ENCODE measurements at places on chromosomes 1 and 21. TPM values are rescaled to one million over a fixed set of nuclear protein-coding genes. Genes with fewer than 3 reads are reported as not detected.

DNA sequence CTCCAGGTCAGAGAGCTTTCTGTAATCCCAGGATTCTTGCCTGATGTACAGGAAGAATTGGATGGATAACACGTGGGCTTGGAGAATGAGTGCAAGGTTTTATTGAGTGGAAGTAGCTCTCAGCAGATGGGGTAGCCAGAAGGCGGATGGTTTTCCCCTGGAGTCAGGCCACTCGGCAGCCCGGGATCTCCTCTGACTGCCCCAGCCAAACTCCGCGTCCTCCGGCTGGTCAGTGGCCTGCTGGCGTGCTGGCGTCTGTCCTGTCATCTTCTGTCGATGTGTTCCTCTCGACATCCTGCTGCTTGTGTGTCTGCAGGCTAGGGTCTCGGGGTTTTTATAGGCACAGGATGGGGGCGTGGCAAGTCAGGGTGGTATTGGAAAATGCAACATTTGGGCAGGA is 27.4 kb upstream of the GJA9 start:
- DNase-seq, result no peak

GRCh38 chr1:228141226-228142044 is 1.4 kb downstream of the GUK1 start:
- no peak for DNase-seq

The AMY1B gene
- not detected for total RNA-seq

The GBP4 gene
- total RNA-seq, result 6.4 TPM

GRCh38 chr1:210743038-210743437 is 390.9 kb downstream of the KCNH1 start:
- DNase-seq, result no peak

DNA sequence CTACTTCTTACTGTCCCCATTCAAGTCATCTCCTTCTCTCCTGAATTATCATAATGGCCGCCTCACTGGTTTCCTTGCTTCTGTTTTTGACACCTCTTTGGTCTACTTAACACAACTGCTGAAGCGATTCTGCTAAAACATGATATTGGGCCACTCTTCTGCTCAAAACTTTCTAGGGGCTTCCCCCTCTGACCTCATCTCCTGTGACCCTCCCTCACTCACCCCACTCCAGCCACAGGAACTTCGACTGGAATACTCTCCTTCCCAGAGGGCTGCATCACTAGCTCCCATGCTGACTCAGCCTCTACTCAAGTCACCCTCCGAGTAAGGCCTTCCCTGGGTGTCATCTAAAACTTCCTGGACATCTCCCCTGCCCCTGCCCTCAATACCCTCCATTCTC is 35.7 kb downstream of the NRIP1 start:
- no peak for DNase-seq

The SPRR2E gene
- total RNA-seq, result not detected

The TRIM67 gene
- 0.24 TPM for total RNA-seq

The ENAH gene
- total RNA-seq, result 195 TPM

The ADAMTSL4 gene
- total RNA-seq, result 28.9 TPM

DNA sequence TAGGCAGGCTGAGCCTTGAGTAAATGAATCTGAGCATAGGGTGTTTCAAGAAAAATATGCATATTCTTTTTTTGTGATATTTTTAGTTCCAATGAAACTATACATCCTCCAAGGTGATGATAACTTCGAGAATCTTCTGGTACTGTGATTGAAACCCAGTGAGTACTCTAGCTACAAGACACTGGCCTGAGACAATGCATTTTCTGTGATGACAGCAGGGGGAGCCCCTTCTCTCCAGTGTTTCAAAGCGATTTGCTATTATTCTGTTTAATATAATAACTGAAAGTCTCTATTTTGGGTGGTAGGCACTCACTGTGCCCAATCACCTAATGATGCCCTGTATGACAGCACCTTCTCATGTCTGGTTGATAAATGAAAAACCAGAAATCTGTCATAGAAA is 12.1 kb downstream of the IRF2BP2 start:
- DNase-seq, result no peak

DNA sequence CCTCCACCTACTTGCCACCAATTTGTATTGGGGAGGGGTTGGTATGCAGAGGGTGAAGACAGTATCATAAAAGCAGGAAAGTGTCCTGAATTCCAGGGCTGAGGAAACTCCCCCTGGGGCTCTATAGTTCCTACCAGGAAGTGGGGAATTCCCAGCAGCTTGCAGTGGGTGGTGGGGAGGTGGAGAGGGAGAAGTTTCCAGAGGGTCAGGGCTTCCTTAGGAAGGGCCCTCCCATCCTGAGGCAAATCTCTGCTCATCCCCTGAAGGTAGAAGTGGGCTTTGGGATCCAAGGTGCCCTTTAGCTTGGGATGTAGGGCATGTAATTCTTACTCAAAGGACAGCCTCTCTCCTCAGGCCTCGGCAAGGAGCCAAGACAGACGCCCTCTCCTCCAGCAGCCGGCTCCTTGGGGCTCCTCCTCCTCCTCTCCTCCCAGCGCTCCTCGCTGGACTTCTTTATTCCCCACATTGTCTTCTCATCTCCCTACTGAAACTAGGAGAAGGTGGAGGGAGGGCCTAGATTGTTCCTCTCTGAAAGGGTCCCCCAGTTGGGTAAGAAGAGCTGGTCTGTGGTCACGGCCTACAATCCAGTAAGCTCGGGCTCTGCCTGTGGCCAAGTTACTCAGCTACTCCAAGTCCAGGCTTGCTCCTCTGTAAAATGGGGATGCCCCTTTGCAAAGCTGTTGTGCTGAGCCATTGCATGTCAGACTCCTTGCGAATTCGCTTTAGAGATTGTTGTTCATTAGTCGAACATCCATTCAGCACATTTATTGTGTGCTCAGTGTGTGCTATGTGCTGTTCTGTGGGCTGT is 17.9 kb upstream of the CSF1 start:
- DNase-seq, result no peak

DNA sequence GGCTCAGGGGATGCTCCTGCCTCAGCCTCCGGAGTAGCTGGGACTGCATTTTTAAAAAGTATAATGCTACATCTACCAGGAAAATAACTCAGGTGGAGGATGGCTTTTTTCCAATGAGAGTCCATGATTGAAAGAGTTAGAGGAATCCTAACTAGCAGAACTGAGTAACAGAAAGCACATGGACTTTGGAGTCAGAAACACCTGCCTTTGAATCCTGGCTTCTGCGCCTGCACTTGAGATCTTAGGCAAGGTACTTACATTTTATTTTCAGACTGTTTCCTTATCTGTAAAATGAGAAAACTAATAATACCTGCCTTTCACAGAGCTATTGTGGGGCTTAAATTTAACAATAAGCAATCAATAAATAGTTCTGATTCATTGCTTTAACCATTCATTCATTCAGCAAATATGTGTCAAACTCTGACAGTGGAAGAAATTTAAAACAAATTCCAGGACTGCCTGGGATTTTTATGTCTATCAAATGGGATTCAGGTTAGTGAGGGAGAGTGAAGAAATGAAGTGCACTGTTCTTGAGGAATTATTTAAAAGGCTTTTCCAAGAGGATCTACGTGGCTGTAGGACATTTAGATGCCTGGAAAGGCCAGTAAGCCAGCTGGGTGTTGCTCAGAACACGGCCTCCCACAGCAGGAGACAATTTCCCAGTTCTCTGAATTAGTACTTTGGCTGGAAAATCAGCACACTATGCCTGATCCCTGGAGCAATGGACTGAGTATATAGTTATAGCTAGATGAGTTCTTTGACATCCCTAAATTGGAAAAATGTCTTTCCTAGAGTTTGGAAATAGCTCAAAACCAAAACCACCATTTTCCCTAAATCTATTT is 12.8 kb upstream of the LBR start:
- DNase-seq, result no peak

DNA sequence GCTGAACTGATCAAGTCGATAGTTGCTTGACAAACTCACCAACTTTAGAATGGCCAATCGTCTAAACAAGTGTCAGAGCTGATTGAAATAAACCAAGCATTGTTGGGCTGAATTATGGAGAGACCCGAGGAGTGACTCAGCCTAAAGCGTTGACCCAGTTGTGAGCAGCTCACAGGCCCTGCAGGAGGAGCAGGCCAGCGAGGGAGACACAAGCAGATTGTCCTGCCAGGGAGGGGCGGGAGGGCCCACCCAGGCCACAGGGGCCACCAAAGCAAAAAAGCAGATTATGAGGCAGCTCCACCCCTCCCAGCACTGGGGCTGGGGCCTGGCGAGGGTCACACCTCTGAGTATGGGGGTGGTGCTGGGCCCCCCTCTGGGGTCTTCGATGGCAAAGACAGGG is 10.1 kb upstream of the MATN1 start:
- no peak for DNase-seq

GRCh38 chr1:173117761-173118160 is 67.0 kb upstream of the TNFSF18 start:
- DNase-seq, result no peak

DNA sequence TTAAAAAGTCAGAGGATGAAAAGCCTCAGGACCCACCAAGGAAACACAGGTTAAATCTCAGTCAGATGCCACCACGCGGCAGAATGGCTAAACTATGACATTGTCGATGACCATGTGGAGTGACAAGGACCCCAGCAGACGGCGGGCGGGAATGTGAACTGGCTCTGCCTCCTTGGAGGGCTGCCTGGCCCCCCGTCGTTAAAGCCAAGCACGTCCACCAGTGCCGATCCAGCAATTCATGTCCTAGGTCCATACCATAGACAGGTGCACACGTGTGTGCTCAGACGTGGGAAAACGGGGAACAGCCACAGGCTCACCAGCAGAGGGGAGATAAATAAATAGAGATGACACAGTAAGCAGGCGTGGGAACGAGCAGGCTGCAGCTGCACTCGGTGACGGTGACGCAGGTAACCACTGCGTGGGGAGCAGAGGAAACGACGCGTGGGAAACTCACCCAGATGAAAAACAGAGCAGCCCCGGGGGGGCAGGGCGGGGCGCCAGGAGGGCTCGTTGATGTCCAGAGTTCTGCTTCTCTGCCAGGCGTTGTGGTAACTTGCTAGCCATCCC is 28.3 kb upstream of the PCBP3 start:
- no peak for DNase-seq

- no peak for DNase-seq
Observed at GRCh38 chr1:231032963-231033362, 7.1 kb downstream of the FAM89A start.

The HAO2 gene
- not detected for total RNA-seq

DNA sequence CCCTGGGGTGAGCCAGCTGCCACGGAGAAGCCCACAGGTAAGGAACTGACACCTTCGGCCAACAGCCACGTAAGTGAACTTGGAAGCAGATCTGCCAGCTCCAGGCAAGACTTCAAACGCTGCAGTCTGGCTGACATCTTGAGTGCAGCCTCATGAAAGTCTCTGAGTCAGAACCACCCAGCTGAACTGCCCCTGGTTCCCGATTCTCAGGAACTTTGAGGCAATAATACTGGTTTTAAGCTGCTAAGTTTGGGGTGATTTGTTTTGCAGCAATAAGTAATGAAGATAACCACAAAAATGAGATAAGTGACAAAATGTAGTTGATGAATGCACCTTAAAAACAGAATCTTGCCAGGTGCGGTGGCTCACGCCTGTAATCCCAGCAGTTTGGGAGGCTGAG is 48.5 kb downstream of the MAP3K7CL start:
- no peak for DNase-seq

GRCh38 chr1:191279266-191279800 is 801.7 kb upstream of the BRINP3 start:
- DNase-seq, result no peak

DNA sequence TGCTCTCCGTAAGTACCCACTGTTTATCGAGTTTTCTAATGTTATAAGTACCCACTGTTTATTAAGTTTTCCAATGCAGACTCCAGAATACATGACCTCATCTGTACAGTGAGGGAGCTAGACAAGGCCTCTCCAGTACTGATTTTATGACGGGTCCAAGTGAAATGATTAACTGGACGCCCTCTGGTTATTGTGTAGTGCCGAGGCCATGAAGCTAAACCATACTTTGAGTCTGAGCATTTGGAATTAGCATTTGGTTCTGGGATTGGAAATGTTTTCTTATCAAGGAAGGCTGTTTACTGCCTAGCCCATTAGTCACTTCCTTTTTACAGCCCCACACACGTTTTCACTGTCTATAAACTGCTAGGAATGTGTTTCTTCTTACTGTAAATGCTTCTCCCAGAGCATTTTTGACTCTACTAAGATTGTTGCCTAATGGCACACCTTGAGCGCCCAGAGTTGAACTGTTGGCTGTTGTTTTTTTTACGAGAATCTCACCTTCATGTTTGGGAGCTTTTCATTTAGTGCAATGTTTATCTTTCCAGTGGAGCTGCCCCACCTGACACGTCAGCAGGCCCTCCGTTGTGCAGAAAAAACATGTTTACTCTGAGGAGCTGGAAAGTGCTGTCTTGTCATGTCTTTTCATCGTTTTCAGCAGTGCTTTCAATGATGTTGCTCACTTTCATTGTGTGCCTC is 26.9 kb downstream of the SPATA46 start:
- no peak for DNase-seq

The MFAP2 gene
- total RNA-seq, result 4.8 TPM

DNA sequence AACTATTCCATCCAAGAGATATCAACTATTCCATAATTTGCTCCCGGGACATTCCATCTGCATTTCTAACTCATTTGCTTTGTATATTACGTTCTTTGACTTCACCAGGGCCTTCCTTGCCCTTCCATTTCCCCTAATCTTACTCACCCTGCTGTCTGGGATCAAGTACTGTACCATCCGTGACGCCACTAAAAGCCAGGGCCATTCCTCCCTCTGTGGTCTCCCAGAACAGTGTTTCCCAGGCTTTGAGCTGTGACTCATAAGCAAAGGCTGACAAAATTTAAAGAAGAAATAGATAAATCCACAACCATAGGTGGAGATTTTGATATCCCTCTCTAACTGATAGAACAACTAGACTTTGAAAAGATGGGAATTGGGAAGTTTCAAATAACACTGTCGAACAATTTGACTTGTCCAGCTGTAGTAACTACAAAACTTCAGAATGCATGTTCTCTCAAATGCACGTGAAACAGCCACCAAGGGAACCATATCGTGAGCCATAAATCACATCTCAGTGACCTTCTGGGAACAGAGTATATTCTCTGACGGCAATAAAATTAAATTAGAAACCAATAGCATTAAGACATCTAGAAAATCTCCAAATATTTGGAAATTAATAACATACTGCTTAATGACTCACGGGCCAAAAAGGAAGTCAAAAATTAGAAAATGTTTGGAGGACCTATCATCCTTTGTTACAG is 501.0 kb downstream of the SETD4 start:
- DNase-seq, result no peak
